ENCODE measurements at places on chromosomes 3 and 15.
A peak's percentile ranks its signal among the peaks of the same experiment; 100 is the strongest.

- DNase-seq: no peak
These were observed 345.0 kb downstream of the TUSC7 start for GRCh38 chr3:117054556-117054955.

- no peak for DNase-seq
These were observed 50.8 kb downstream of the CCDC191 start for GRCh38 chr3:114005481-114005880.

- DNase-seq: peak; percentile 26
These were observed 18.8 kb downstream of the SETD5 start for GRCh38 chr3:9416139-9416780.

DNA sequence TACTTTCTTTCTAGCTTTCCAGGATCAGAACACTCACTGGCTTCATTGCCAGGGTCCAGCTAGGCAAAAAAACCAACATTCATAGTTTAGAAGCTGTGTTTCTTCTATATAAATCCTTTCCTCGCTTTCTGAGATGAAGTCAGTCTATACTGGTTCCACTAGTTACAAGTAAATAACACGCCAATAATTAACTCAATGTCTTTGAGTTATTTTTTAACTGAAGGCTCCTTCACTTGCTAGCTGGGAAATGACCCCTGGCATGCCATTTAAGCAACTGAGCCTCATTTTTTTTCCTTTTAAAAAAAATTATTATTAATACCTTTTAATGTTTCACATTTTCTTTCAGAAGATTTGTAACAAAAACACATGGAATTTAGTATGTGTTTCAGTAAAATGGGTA, 2.1 kb upstream of the CCDC174 start:
- DNase-seq: no peak

DNA sequence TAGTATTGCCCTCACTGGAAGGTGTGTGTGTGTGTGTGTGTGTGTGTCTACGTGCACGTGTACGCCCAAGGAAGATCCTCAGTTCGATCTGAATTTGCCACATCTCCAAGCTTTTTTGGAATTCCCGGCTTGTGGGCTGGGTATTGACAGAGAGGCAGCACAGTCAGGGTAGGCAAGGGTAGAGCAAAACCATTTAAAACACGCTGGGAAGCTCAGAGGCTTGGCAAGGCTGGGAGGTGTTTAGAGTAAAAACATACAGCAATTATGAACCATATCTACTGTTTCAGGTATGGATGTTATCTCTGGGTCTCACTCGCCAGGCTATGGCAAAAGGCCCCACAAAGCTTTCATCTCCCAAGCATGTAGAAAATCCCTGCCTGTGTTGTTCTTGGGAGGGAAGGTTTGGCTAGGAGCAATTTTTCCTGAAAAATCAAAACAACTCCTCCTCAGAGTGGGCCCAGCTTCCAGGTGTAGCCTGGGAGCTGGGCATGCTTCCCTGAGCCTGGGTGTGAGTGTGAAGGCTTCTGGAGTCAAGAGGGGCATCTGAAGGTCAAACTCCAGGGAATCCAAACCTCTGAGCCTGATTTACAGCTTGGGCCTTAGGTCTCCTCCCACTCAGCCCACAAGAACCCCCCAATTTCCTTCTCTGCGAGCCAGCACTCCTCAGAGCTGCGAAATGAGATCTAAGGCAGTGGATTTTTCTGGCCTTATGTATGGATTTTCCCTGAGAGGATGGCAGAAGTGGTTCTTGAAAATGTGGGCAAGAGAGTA, 244.8 kb upstream of the TPRG1 start:
- no peak for DNase-seq

DNA sequence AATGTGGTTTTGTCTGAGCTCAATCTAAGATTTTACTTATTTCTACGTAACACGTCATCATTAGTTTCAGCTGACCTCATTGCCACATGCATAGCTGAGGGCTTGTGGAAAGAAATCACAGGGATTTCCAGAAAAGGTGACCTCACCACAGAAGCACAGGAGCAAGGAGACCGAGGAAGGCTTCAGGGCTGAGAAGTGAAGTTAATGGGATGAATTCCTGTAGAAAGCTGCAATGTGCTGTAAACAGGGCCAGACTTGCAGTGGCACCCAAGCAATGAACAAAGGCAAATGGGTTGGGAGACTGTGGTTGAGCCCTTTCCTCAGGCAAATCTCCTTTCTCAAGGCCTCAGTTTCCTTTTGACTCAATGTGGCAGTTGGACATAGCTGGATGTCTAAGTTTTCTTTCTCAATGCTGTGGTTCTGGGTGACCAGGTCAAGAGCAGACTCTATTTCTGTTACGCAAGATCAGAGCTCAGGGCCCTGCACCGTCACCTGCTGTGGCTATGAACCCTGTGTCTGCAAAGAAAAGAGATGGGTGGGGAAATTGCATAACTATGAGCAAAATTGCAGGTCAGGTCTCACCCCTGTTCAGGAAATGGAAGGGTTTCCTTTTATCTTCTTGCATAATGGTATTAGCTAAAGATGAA, 252.2 kb upstream of the TBL1XR1 start:
- peak; percentile 61 for DNase-seq

- DNase-seq: peak; percentile 65
These were observed at the start of gene HAPLN3 for GRCh38 chr15:88894819-88895767. Gene HAPLN3, minus strand, starts transcription at chr15:88895544. Its CDS starts 8,246 bp downstream, at chr15:88887298.

DNA sequence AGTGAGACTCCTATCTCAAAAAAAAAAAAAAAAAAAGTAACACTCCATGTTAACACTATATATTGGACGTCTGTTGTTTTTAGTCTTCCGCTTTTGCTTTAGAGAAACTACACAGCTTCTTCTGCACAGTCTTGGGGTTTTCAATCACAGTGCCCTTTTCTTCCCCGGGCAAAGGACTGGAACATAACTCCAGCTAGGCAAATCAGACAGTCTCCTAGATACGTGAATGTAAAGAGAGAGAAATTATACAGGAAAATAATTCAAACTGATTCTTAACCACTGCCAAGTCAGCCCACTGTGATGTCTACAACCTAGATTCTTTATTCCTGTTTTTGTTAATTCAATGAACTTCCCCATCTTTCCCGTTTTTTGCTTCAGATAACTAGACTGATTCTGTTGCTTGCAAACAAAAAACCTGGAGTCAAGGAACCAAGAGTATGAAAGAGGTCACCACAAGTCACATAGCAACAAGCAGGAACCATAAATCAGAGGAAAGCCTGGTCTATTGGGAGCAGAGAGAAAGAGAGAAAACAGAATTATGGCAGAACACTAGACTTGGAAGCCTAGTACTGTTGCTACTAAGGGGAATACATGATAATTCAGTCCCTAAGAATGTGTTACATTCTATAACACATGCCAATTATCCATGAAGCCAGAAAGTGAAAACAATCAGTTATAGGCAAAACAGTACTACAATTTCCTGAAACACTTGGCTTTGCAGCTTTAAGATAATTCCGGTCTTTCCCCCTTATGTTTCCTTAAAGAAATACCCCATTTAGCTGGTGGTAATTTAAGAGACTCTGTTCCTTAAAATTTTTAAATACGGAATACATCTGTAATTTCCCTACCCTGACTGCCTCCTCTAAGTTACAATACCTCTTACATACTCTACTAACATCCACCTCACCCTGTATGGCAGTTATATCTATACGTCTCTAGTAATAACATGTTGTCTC, 63.1 kb downstream of the TBL1XR1 start:
- no peak for DNase-seq

- DNase-seq: peak; percentile 18
These were observed 234.7 kb downstream of the PLCL2 start for GRCh38 chr3:17119201-17120072.

DNA sequence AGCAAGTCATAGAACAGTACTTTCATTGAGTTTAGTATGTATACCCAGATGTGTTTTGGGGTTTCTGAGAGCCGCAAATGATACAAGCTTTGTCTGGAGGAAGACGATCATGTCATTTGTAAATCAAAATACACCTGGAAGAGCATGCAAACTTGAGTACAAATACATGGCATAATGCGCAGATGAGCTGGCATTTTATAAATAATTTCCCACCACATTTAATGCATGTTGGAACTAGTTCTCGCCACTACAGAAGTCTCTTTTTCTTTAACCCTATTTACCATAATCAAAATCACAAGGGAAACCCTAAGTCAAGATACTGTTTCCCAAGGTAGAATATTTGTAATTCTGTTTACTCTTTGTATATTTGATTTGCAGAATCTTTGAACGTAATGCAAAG, 318.6 kb downstream of the EPHA3 start:
- DNase-seq: no peak

GRCh38 chr15:57505949-57506391, 85.7 kb upstream of the MYZAP start:
- DNase-seq: no peak

DNA sequence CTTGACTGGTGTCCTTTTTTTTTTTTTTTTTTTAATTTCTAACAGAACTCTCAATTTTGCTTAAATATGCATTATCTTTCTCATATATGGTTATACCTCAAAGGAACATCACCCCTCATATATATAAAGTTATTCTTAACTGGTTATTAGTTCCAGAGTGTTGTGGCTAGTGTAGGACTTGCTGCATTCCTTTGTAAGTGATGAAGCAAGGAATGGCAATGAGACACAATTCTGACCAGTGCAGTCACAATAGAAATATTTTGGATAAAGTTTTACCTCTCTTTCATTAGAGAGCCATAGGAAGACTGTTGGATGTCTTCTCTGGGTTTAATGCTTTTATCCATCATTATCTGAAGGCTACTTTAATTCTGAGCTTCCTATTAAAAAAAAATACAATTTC, 75.5 kb upstream of the CBLB start:
- DNase-seq: no peak

DNA sequence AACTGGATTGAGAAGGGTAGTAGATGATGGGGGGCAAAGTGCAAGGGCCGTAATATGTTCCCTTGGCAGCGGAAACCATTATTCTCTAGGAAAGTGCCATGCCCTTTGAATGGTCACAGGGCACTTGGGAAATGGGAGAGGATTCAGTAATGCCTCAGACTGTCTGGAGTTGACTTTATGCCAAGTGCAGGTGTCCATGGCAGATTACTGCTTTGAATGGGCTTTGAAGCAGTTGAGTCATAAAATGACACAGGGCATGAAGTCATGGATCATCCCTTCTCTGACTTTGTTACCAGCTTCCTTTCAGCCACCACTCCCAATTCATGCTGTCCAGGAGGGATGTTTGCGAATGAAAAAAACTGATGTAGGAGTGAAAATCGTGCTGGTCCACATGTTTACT, 20.1 kb downstream of the AADACL2 start:
- no peak for DNase-seq

GRCh38 chr3:194325424-194326153, 25.5 kb downstream of the CPN2 start:
- peak; percentile 48 for DNase-seq

DNA sequence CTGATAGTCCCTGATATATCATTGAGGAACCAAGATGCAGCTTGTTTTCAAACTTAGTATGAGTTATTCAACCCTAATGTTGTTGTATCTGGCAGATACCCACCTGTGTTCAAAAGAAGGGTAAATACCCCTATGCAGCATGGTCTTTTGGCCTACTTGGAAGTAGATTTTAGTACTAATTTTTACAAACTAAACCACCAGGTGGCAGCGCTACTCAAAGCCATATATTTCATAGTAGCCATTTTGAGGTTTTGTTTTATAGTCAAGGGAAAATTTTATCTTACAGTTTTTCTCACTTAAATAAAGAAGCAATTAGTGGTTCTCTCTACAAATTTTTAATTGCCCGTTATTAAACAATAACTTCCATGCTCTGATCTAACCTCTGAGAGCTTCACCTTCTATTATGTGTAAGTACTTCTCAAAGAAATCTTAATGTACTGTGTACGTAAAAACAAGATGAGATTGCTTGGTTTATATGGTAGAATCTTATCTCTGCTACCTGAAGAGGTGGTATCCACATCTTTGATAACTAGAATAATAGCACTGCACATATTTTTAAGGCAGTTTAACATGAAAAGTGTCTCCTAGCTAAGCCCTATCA, 31.5 kb upstream of the MLF1 start:
- peak; percentile 88 for DNase-seq

DNA sequence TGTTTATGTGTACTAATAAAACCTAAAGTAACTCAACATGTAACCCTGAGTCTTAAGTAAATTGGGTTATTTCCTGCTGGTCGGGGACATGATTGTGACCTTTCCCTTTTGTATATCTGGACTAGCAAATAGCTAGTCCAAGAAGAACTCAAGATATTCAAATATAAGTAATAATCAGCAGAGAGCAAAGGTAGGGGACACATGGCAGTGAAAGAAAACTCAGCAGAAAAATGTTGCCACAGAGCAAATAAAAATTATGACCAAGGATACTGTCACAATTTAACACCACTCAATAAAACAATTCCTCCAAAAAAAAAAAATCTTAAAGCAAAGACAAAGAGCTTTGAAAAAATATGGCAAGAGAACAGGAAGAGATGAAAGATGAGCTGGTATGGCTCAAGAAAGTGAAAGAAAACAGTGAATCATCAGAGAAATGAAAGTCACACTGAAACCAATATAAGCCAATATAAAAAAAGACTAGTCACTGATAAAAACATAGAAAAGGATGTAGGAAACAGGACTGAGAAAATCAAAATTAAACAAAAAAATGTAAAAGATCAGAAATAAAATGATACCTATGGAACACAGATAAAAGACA, 43.4 kb downstream of the HLTF start:
- DNase-seq: no peak

Measured in hematopoietic multipotent progenitor cell treated with erythropoietin and hydrocortisone succinate and interleukin-3 and kit ligand, for 6 days (in vitro differentiated cells).